ENCODE measurements at places on chromosomes 5 and 9.
A peak's percentile ranks its signal among the peaks of the same experiment; 100 is the strongest.

DNA sequence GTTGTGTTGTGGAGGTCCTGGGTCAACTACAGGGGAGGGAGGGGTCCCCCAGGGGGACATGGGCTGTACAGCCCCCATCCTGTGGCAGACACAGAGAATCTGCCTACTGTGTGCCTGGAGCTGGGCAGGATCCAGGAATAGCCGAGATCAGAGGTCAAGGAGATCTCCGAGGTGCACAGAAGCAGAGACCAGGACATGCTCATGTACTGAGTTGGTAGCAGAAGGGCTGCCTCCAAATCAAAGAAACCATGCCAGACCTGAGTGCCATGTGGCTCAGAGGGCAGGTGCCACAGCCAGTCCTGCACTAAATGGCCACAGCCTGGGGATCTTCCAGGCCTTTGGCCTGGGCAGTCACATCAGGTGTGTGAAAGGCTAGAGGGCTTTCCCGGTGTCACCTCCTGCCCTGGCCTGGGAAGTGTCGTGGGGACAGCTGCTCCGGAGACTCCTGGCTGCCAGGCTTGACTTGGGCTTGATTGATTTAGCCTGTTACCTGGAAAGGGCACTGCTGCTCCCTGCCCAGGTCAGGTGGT lies 27.8 kb downstream of the GSN start:
- DNase-seq: no peak

DNA sequence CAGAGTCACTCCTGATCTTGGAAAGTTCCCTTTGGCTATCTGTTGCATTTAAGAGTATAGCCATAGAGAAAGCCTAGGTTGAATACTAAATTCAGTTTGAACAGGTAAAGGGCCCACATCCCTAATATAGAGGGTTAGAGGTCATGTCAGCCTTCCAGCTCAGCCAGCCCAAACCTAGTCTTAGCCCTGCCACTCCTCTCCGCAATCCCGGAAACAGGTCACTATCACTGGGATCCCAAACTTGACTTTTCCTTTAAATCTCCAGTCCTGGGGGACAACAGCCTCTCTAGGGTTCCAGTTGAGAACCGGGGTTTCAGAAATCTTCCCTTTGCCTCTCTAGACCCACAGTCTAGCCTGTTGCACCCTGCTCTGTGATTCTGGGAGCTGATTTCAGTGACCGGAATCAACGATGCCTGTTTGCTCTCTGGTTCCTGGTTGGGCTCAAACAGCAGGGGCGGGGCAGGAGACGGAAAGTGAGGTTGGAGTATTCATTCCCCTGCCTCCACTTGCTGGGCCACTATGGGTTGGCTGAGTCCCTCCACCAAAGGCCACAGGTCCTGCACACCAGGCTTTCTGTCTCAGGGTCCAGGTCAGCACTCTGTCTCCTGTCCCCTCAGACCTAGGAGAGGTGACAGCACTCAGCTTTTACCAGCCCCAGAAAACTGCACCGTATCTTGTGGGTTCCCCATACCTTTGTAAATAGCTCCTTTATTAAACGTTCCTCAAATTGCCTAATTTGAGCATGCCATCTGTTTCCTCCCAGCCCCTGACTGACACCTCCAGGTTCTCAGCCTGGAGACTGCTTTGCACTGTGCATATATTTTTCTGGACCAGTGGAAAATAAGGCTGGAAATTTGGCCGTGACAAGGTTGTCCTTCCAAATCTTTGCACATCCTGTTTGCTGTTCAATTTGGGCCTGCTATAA lies 23.8 kb upstream of the CPEB4 start:
- no peak for DNase-seq

GRCh38 chr5:149849966-149850910 lies 94.4 kb downstream of the PDE6A start:
- no peak for DNase-seq

GRCh38 chr5:69432412-69433206 lies 17.7 kb downstream of the MARVELD2 start:
- no peak for DNase-seq

GRCh38 chr5:57698802-57699201 lies 216.2 kb upstream of the ACTBL2 start:
- no peak for DNase-seq

DNA sequence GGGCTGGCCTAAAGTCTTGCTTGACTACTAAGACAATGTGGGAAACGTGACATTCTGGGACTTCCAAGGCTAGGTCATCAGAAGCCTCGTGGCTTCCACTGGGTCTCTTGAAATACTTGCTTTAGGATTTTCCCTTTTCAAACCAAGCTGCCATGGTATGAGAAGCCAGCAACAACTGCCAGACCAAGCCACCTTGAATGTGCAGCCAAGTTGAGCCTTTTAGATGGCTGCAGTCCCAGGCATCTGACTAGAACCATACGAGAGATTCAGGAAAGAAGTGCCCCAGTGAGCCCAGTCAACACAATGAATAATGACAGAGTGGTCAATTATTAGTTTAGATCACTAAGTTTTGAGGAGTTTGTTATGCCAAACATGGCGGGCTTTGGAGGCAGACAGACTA lies 143.3 kb downstream of the SLF1 start:
- no peak for DNase-seq

- DNase-seq: no peak
Measured at GRCh38 chr5:179230061-179230461, 115.2 kb downstream of the ADAMTS2 start.

- DNase-seq: no peak
Measured at GRCh38 chr9:92718086-92719001, 46.3 kb downstream of the BICD2 start.

GRCh38 chr9:3608011-3608410 lies 82.2 kb upstream of the RFX3 start:
- no peak for DNase-seq

DNA sequence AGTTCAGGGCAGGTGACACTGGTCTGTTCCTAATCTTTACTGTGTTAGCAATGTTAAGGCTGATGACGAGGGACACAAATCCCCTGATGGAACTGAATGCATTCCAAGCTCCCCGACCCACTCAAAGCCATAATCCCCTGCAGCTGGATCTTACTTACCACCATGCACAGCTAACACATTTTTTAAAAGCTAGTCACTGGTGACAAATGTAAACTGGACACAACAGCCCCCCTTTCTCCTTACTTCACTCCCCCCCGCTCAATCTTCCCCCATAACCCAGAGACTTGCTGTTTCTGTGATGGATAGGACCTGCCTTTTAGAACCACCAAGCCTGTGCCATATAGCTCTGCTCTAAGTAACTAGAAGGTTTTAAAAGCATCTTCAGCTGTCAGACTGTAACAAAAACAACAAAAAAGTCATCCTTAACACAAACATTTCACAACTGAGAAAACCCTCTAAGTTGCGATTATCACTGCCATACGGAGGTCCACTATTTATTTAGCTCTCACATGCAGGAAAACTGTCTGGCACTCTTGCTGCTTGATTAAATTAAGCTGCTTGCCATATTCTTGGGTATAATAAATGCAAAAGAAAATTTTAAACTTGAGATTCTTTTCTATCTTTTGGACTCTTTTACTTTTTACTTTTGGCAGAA lies 44.4 kb downstream of the BNC2 start:
- no peak for DNase-seq

GRCh38 chr5:110916381-110917049 lies 155.0 kb upstream of the TSLP start:
- no peak for DNase-seq

GRCh38 chr5:163338-163620 lies 28.0 kb upstream of the LRRC14B start:
- no peak for DNase-seq

DNA sequence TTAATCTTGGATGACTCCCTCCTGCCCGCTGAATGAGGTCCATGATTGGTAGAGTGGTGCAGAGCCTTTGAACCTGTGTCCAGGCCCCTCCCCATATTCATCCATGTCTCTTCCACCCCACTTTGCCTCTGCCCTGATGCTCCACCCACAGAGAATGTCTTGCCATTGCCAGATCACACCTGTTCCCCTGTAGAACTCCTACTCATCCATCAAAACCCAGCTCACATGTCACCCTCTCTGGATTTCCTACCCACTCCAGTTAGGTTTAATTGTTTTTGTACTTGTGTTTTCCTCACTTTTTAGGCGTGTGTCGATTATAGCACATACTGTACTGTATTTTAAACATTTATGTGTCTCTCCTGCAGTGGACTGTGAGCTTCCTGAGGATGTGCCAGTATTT lies 107.0 kb upstream of the CTSL start:
- DNase-seq: no peak

- peak; percentile 37 for DNase-seq
Measured at GRCh38 chr5:103119070-103119764, 721 bp downstream of the GIN1 start.

DNA sequence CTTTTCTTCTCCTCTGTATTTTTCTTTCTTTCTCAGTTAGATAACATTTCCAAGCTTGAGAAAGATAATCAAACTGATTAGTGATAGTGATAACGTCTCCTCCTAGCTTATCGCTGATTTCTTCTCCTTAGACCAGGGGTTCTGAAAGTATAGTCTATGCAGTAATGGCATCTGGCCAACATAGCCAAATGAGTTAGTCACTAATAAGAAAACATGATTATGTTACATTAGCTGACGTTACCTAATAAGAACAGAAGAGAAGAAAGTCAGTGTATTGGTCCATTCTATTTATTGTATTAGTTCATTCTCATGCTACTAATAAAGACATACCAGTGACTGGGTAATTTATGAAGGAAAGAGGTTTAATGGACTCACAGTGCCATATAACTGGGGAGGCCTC lies 111.2 kb downstream of the STRBP start:
- no peak for DNase-seq

DNA sequence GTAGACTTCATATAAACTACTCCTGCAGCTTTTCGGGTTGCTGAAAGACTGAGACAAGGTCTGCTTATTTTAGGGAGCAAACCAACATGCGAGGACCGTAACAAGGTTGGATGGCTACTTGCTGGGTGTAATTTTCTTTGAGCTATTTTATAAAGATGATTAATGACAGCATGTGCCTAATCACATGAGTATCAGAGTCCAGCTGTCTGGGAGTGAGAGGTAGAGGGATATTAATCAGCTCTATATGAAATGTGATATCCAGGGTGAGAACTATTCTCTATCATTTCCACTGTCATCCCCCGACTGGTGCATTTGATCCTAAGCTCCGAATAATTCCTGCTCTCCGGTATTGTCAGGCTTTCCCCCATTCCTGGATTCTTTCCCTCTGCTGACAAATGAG lies 193.8 kb upstream of the HMHB1 start:
- DNase-seq: no peak

DNA sequence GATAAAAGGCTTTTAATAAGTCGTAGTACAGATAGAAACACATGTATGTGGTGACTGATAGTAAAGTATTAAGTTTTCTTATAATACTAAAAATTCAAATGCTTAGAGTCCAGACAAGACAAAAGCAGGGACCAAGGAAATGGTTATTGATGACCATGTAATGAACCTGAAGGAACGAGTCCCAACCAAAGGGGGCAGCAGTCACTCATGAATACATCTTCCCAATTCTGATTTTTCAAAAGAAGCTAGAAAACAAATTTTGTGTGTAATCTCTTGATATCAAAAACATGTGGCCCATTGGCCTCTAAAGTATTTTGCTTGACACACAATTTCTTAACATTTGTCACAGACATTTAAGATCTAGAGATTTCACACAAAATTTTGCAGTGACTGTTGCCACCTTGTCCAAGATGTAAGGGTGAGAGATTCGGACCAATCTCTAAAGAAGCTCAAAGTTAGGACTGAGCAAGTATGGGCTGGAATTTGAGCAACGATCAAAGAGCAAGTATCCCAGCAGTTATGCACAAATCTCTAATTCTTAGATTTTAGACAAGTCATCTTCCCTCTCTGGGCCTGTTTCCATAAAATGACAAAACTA lies 66.8 kb downstream of the ARL15 start:
- DNase-seq: no peak

- no peak for DNase-seq
Measured at GRCh38 chr9:250625-251024, 36.0 kb downstream of the DOCK8 start.

- peak; percentile 6 for DNase-seq
Measured at GRCh38 chr5:140725799-140726471, 25.7 kb downstream of the ZMAT2 start.
